Posterior vena cava (tissue), 2 donors: ENCODE measurements at places on chromosomes 16 and 17. TPM values are rescaled to one million over a fixed set of nuclear protein-coding genes. Genes with fewer than 3 reads are reported as not detected.

- DNase-seq: no peak
Observed at GRCh38 chr16:51565184-51565583, 414.1 kb upstream of the SALL1 start.

DNA sequence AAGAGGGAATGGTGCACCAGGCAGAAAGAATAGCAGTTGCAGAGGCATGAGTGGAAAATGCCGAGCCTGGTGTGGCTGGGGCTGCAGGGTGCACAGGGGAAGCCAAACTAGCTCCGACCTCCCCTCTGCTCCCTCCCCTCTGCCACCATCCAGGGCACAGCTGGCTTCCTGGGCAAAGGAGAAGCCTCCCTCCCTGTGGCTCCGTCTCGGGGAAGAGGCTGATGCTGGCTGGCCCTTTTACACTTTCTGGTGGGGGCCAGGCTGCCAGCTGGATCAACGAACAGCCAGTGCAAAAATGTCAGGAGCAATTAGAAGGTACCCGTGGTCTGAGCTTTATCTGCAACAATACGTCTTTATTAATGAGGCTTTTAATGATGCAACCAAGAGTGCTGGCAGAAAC, 37.1 kb upstream of the KCNJ12 start:
- DNase-seq: peak; percentile 74

DNA sequence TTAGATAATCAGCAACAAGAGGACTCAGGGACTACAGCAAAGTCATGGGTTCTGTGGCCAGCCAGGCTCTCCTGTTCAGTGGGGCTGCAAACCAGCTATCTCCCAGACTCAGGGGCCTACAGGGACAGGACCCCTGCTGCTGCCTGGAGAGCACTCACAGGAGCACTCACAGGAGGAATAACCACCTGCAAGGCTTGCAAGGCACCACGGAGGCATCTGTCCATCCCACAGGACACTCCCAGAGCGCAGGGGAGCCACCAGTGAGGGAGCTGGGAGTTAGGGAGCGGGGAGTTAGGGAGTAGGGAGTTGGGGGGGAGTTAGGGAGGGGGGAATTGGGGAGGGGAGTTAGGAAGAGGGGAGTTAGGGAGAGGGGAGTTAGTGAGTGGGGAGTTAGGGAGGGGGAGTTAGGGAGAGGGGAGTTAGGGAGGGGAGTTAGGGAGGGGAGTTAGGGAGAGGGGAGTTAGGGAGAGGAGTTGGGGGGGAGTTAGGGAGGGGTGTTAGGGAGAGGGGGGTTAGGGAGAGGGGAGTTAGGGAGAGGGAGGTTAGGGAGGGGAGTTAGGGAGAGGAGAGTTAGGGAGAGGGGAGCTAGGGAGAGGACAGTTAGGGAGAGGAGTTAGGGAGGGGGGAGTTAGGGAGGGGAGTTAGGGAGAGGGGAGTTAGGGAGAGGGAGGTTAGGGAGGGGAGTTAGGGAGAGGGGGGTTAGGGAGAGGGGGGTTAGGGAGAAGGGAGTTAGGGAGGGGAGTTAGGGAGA, 5.7 kb downstream of the CANT1 start:
- DNase-seq: no peak

- peak; percentile 91 for DNase-seq
Observed at GRCh38 chr16:88303890-88304819, 78.6 kb upstream of the ZNF469 start.

GRCh38 chr16:89349947-89350633, 132.6 kb downstream of the ZNF778 start:
- no peak for DNase-seq

- DNase-seq: peak; percentile 23
Observed at GRCh38 chr17:76593384-76593826, 7.7 kb upstream of the ST6GALNAC2 start.

DNA sequence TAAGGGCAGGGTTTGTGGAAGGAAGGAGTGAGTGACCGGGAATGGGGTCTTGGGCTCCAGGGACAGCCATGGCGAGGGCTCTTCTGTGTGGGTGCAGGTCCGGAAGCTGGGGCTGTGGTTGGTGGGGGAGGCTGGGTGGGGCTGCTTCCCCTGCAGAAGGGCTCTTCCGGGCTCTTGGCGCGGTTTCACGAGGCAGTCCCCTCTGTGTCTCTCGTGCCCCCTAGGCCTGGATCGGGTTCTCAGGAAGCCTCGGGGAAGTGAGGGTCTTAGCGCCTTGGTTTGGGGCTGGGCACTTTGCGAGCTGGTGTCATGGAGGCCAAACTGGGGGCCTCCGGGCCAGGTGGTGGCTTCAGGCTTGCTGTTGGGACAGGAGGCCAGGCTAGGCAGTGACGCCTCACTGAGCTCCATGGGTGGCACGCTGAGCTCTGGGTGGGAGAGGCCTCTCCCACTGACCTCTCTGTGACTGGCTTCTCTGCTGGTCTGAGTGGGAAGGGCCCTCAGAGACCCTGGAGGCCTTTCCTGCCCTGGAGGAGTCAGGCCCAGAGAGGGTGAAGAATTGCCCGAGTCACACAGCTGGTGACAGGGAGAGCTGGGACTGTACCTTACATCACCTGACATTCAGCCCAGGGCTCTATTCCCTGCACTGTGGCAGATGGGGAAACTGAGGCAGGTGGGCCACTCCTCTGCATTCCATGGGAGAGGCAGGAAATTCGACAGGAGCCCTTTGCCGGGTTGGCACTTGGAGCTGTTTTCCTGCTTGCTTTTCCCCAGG, 8.2 kb downstream of the ADCY7 start:
- peak; percentile 62 for DNase-seq

GRCh38 chr16:69600202-69600601, 34.4 kb downstream of the NFAT5 start:
- no peak for DNase-seq

- DNase-seq: peak; percentile 90
Observed at GRCh38 chr16:70395345-70395901, 43.5 kb downstream of the ST3GAL2 start.

DNA sequence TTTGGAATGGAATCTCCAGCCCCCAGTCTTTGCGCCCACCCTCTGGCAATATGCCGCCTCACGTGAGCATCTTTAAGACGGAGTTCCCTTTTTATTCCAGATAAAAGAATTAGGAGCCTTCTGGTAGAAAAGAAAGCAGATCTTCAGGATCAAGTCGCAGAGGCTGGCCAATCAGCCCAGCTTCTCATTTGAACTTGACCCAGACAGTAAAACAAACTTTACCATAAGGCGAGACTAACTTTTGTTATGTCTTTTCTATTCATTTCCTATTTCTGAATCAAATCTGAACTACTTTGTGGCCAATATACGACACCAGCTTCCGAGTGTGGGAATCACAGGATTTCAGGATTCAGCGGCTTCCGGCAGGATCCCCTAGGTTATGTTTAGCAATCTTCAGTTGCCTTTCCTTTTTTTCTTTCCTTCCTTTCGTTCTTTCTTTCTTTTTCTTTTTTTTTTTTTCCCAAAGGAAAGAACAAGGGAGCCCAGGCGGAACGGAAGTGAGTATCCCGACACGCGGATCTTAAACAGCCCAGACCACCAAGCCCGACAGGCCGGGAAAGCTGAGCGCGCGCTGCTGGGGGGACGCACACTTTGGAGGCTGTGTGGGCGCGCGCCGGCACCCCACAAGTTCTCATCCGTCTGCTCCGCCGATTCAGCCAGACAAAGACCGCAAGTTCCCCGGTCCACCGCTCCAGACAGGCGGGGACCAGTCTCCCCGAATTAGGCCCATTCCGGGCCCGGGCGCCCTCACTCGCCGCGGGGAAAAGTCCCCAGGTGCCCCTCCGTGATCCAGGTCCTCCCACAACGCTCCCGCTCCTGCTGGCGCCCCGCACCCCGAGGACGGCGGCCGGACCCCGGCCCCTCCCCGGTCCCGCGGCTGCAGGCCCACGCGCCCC, 633 bp downstream of the TBC1D16 start:
- DNase-seq: no peak

DNA sequence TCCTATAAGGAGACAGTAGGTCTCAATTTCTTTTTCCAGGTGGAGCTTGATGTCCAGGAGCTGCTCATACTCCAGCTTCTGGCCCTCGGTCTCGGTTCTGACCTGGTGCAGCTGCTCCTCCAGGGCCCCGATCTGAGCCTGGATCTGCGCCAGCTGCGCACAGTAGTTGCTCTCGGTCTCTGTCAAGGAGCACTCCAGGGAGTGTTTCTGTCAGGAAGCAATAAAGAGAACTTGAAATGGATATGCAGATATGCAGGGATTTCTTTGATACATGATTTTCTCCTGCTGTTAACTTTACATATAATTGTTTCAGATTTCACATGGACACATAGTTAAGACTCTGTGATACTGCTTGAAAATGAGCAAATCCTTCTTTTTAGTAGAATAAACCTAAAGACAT, 4.7 kb downstream of the KRT25 start:
- DNase-seq: no peak

GRCh38 chr17:5237541-5238016, 2.9 kb upstream of the SCIMP start:
- peak; percentile 76 for DNase-seq

- no peak for DNase-seq
Observed at GRCh38 chr17:15249487-15249886, 15.6 kb downstream of the PMP22 start.

DNA sequence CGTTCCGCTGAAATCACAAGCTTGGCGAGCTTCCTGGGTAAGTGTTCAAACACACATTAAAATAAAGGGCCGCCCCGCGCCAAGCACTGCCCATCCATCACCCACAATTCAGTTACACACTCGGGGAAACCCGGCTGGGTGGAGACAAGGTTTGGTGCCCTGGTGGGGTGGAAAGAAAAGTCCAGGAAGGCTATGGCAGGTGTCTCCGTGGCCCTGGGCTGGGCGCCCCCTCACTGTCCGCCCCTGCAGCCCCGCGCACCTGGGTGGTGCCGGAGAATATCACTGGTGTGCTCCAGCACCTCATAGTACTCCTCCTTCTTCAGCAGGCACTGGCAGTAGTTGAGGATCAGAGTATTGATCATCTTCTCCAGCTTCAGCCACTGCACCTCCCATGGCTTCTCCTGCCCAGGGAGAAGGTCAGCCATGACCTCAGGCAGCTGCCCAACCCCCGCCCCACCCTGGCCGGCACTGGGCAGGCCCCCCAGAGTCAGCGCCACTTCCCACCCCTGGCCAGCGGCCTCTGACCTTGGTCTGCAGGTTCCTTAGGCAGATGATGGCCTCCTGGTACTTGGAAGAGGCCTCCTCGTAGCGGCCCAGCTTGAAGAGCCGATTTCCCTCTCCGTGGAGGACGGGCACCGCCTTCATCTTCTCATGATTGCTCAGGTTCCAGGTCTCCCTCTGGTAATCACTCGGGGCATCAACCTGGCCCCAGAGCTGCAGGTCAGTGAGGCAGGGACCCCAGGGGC, 8.4 kb downstream of the AIPL1 start:
- peak; percentile 70 for DNase-seq

DNA sequence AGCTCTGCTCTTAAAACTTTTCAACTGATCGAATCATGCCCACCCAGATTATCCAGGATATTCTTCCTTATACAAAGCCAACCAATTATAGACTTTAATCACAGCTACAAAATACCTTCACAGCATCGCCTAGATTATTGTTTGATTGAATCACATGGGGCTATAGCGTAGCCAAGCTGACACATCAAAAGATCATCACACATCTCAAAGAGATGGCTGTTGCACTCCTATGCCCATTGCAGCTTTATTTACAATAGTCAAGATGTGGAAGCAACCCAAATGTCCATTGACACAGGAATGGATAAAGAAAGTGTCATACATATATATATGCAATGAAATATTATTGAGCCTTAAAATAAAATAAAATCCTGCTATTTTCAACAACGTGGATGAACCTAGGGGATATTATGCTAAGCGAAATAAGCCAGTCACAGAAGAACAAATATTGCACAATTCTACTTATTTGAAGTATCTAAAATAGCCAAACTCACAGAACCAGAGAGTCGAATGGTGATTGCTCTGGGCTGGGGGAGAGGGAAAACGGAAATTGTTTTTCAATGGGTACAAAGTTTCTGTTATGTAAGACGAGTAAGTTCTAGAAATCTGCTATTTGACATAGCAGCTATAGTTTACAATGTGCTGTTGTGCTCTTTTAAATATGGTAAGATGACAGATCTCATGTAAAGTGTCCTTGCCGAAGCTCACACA, 60.9 kb upstream of the ERCC4 start:
- no peak for DNase-seq

DNA sequence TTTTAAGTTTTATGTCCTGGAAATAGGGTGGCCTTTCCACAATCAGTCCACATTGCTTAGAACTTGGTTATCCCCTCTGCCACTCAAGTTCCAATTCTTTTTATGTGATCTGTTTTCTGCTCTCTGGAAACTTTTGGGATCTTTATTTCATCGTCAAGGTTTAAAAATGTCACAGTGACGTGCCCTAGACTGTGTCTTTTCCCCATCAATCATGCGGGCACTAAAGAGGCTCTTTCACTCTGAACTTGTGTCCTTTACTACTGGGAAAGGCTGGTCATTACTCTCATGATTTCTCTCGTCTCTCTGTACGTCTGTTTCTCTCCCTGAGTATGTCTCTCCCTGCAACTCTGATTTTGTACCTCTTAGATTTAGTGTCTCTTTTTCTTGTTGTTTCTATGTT, 189.8 kb upstream of the AXIN2 start:
- DNase-seq: no peak

DNA sequence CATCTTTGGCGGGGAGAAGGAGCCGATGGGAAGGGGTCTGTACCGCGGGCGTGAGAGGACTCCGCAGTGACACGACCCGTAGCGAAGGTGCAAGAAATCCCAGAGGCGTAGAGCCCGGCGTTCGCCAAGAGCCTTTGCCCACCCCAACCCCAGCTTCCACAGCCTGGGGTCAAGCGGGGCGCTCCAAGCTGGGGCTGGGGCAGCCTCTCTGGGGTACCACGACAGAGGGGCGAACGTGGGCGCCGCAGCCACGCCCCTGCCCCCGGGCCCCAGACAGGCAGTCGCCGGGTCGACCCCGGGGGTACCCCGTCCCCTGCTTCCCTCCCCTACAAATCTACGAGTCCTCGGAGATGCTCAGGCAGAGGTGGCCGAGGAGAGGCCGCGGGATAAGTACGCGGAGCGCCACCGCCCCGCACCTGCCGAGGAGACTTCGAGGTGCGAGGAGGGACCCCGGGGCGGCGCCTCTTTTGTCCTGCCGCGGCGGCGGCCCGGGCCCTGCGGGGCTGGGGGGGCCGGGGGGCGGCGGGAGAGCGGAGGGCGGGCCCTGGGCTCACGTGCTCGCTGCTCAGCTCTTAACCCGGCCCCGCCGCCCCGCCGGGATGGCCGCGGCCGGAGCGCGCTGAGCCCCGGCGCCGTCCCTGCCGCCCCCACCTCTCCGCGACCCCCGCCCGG, at the start of gene ADAM11:
TSS of gene ADAM11 (plus strand) at position 575 of the 672 bp plus-strand sequence. CDS start 212 bp downstream, outside the sequence.
- DNase-seq: no peak

DNA sequence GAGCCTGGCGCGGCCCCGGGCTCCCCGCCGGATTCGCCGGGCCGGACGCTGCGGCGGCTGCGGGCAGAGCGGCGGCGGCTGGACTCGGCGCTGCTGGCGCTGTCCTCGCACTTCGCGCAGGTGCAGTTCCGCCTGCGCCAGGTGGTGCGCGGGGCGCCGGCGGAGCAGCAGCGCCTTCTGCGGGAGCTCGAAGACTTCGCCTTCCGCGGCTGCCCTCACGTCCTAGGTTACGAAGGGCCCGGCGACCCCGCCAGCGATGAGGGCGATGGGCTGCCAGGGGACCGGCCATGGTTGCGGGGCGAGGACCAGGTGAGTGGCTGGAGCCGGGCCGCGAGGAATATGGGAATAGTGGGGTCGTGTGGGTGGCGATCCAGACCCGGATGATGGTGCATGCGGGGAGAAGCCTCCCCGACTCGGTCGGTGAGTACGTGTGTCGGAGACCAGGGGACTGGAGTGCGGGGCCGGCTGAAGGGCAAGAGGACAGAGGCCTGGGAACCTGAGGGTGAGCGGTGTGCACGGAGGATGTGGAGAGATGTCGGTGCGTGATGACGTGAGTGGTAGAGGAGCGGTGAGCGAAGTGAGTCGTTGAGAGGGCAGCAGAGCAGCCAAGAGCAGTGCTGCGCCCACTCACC, 517 bp downstream of the RUNDC1 start:
- peak; percentile 83 for DNase-seq

The KRTAP4-6 gene
- not detected for total RNA-seq

The CYGB gene
- 16.3 TPM for total RNA-seq

The ARHGDIG gene
- 0.38 TPM for total RNA-seq

The CRYBA1 gene
- not detected for total RNA-seq
